NCI-H1092 (cell line): ENCODE measurements at places on chromosomes 12 and 14.

GRCh38 chr12:53803194-53803593 is 51.4 kb upstream of the CISTR start:
- no peak for DNase-seq

- no peak for DNase-seq
Measured at GRCh38 chr14:61484826-61485584, 163.6 kb downstream of the PRKCH start.

GRCh38 chr12:47802312-47802711 is 17.4 kb downstream of the HDAC7 start:
- no peak for DNase-seq

GRCh38 chr12:132443091-132443490 is 46.9 kb upstream of the FBRSL1 start:
- DNase-seq: no peak
